ENCODE measurements at places on chromosomes 3 and 15.
A peak's percentile ranks its signal among the peaks of the same experiment; 100 is the strongest.

DNA sequence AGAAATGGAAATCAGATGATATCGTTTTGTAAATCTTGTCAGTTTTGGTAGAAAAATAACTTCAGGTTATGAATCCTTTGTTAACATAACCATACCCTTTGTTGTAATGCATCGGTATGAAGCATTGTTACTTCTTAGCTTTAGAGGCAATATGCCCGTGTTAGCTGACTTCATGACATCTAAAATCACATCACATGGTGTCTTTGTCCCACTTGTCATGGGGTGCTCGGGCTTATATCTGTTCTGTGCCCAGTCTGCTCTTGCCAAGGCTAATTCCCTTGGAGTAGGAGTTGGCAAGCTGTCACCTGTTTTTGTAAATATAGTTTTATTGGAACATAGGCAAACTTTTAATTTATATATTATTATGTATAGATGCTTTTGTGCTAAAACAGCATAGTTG lies 39.6 kb downstream of the SLC25A26 start:
- no peak for DNase-seq

- DNase-seq: no peak
These were observed 683.5 kb downstream of the TUSC7 start for GRCh38 chr3:117393119-117393518.

GRCh38 chr3:183349421-183350157 lies 78.8 kb downstream of the MCF2L2 start:
- no peak for DNase-seq

GRCh38 chr15:32861761-32862160 lies 144.0 kb downstream of the GREM1 start:
- DNase-seq: peak; percentile 82

- DNase-seq: no peak
These were observed 11.8 kb upstream of the ARL8B start for GRCh38 chr3:5110337-5110736.

DNA sequence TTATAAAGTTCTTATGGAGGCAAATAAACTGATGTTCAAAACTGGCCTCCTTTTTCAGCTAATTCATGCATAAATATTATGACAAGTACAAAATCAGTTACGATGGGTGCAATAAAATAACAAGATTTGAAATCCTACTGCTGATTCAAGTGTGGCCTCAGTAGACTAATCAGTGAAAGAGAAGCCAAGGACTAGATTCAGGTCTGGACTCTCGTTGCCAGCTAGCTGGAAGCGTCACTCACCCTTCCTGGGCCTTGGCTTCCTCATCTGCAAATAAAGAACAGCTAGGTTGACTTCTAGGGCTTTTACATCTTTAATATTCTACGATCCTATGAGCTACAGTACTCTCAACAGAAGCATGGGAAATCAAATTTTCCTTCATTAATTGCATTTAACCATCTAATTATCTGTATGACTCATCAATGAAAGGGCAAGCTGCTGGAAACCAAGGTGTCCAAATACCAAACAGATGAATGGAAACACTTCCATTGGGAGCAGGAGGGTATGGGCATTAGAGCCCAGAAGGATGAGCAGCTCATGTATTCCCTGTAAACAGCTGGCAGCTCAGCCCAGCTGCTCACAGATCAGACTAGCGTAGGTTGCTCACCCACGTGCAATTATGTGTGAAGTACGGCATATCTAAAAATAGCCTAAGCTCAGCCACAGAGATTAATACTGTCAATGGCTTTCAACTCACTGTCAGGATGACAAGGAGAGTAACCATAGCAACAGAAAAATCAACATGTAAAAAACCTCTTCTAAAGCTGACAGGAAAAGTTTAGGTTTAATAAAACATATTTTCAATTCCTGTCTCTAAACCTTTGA lies 294.8 kb downstream of the PLCL2 start:
- DNase-seq: no peak

GRCh38 chr3:128484404-128485281 lies 8.4 kb downstream of the GATA2 start:
- no peak for DNase-seq

GRCh38 chr3:81989758-81990157 lies 228.3 kb upstream of the GBE1 start:
- no peak for DNase-seq

- DNase-seq: no peak
These were observed 54.5 kb downstream of the ZMAT3 start for GRCh38 chr3:179016979-179017670.

DNA sequence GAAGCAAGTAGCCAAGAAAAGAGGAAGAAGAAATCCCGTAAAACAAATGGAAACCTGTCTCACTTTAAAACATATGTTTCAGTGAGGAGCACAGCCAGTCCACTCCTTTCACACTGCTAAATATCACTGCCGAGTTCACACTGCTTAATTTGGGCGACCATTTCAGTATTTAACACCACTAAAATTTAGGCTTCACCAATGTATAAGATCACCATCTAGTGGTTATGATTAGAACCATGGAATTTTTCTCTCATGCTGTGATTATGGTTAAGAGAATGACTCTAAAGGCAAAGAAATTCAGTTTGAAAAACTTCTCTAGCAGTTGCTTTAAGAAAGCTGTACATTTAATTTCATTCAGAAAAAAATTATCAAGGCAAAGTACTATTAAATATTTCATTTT lies 16.6 kb downstream of the SLC4A7 start:
- no peak for DNase-seq

DNA sequence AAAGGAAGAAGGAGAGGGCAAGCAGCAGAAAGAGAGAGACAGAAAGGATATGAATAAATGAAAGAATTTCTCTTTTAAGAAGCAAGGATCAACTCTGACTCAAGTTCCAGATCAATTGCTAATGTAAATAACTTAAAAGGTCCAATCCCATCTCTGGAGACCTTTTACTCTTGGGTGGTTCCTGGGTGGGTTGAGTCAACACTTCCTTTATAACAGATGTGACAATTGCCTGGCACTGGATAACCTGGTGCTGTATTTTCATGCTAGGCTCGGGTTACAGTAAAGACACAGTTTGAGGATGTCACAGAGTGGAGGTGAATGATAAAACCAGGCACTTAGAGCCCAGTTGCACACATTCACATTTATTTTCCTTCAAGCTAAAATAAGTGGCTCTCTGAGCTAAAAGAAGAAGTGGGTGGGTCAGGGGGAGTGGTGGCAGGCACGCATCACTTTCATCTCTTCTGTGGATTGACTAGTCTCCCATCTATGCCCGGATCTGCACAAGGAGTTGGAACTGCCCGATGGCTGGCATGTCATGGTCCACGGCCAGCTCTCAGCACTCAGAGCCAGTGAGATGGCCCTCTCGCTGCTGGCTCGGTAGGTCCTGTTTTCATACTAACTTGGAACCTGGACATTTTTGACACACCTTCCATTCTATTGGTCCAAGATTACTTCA lies 465.8 kb downstream of the FOXP1 start:
- DNase-seq: no peak

- no peak for DNase-seq
These were observed 24.7 kb downstream of the MAGI1 start for GRCh38 chr3:66014056-66014455.
